ENCODE measurements at places on chromosomes 5 and 9.

GRCh38 chr5:117286813-117287212 is 712.2 kb upstream of the SEMA6A start:
- no peak for DNase-seq

DNA sequence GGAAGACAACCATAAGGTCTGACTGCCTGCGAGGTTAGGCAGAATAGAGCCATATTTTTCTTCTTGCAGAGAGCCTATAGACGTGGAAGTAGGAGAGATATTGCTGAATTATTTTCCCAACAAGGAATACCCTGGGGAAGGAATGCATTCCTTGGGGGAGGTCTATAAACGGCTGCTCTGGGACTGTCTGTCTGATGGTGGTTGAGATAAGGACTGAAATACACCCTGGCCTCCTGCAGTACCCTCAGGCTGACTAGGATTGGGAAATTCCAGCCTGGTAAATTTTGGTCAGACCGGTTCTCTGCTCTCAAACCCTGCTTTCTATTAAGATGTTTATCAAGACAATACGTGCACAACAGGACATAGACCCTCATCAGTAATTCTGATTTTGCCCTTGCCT is 617.5 kb upstream of the GRIN3A start:
- no peak for DNase-seq

DNA sequence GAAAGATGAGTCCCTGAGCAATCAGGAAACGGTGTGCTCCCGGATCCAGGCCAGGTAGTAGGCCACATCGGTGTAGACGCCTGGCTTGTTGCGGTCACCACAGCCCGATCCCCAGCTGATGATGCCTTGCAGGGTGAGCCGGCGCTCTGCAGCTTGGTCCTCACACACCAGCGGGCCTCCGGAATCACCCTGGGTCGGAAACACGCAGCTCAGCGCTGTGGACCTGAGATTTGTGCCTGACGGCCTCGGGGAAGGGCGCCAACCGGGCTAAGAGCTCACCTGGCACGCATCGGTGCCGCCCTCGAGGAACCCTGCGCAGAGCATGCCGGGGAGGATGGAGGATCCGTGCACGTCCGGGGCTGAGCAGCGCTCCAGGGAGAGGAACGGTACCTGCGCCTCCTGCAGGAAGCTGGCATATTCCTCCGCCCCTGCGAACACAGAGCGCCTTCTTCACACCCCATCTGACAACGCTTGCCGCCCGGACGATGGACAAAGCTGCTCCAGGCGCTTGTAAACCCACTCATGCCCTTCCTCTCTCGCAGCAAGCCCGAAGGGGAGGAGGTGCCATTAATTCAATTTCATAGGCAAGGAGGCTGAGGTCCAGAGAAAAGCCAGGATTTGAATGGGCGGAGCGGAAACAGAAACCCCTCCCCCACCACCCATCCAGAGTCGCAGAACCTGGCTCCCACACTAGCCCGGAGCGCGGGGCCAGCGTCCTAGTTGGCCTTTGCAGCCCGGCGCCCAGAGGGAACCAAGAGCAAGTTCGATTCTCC is 2.0 kb upstream of the PFN3 start:
- peak; percentile 61 for DNase-seq

DNA sequence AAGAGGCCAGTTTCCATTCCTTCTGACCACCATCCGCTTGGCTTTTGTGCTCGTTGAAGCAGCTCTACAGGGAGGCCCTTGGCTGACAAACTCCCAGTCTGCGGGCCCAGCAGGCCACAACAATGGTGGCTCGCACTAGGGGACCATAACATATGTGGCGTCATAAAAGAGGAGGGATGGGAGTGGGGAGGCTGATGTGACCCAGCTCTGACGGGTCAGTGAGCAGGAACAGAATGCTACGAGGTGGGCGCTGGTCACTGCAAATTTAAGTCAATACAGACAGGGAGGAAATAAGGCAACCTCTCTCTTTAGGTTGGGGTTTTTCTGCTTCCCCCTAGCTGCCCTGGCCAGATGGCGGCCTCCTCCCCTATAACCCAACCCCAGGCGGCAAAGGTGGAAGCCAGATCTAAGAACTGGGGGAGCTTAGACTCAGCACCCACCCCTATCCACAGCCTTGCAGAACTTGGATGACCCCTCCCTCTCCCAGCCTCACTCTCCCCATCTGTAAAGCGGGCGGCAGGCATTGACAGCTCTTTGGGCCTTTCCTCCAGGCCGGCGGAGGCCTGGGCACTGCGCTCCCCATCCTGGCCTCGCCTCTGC is 778 bp downstream of the FRRS1L start:
- DNase-seq = no peak

DNA sequence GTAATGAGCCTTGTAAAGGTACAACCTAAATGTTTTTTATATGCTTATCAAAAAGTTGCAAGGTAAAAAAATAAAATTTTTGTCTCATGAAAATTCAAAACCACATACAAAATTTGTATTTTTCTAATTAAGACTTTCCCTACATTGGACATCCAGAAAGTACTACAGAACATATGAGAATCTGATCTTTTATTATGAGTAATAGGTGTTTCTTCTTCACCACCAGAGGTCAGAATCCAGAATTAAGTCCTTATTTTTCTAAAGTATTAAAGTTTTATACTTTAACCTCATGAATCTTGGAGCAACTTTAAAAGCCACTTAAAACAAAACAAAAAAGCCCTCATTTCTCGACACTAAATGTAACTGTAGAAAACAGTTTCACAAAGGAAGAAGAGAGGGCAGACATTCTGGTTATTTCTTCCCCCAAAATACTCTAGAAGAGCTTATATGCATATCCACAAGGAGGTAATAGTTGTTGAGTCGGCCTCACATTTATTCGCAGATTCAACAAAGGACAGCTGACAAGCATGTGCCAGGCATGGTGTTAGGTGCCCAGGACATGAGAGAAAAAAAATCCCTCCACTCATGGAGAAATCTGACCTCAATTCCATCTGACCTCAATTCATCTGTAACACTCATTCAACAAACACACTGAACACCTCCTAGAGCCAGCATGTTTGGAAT is 69.3 kb downstream of the MLLT3 start:
- no peak for DNase-seq

DNA sequence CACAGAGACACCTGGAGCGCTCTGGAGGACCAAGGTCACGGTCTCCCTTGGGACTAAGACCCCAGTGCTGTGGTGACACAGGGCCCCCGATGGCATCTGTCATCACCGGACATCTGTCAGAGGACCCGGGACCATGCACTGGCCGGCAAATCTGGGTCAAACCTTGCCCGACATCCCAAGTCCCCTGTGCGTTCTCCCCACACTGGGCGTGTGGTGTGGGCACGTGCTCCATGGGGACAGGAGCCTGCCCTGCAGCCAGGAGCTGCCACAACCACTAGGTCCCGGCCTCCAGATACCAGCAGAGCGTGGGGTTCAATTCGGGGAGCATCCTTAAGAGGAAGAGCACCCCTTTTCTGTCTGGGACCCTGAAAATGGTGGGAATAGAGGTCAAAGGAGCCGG is 3.5 kb downstream of the AGPAT2 start:
- no peak for DNase-seq

DNA sequence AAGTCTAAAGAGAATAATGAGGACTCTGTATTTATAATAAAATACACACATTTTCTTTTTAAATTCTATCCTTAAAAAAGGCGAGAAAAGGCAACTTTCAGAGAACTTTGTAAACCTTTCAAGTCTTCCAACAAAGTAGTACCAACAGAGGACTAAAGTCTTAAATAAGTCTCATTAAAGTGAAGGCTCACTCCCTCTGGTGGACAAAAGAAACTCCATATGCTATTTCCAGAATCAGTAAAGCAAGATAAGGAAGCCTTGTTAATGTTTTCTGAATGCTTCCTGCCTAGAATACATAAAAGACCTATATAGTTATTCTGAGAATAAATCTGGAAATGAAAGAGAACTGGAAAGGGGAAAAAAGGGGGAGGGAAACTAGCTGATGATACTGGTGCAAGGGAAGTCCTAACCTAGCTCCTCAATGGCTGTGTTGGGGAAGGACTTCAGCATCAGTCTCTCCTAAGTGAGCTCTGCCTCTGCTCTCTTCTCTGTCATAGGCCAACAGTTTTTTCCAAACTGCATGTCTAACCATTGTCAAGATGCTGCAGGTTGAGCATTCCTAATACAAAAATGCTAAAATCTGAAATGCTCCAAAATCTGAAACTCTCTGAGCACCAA is 7.2 kb downstream of the HMGCS1 start:
- no peak for DNase-seq

DNA sequence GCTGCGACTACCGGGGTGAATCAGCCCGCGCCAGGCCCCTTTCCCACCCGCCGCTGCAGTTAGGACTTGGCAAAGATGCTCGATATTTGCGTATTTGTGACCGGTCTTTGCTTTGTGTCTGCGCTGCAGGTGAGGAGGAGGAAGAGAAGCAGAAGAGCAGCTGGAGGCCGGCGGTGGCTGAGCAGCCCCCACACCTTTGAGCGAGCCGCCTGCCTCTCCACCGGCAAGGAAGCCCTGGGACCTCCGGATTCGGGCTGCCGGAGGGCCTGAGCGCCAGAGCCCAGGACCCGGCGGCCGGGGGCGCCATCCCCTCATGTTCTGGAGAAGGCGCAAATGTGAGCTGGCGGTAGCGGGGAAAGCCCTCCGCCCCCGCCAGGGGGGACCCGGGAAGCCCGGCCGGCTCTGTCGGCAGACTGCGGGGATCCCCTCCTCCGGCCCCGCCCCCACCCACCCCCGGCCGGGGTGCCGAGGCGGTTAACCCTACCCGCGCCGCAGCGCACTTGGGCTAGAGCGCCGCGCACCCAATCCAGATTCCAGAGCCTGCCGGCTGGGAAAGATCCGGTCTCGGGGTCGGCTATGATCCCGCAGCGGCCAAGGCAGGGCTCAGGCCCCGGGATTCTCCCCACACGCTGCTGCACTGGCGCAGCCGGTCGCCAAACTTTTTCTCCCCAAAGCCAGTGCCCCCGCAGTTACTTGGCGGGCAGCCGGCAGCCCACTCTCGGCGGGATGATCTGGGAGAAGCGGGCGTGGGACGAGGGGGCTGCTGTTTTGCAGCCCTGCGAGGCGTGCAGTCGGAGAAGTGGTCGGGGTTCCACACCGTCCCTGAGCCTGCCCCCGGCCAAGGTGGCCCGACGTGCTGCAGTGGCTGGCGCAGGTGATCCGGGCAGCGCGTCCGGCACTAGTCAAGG is 800 bp upstream of the KCNN2 start:
- DNase-seq = no peak

DNA sequence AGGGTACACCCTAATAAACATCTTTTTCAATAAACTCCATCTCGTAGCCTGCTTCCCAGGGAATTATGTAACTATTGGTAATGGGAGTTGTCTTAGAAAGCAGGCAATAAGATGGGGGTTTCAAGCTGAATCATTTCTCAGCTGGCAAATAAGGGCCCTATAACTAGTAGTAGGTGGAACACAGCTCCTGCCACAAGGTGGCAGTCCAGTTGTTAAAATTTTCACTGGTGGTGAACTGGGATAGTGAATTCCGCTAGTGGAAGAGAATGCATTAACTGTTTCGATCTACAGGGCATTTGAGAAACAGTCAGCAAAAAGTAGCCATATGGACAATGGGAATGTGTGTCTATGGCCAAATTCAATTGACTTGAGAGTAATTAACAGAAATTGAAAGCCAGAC is 27.7 kb downstream of the PCDHB15 start:
- DNase-seq = no peak

DNA sequence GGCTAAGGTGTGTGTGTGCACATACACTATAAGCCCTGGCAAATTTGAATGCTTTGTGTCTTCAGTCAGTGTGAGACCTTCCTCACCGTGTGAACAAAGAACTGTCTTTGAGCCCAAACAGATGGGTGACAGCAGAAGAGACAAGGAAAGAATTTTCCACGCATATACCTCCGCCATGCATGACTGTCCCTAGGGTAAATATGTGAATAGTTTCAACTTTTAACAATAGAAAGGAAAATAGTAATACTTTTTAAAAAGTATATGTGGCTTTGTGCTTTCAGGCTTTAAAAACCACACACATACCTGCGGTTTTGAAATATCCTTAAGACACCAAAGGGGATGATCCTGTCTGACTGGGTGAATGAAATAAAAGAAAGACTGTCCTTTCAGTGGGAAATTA is 438.6 kb upstream of the MPDZ start:
- no peak for DNase-seq

DNA sequence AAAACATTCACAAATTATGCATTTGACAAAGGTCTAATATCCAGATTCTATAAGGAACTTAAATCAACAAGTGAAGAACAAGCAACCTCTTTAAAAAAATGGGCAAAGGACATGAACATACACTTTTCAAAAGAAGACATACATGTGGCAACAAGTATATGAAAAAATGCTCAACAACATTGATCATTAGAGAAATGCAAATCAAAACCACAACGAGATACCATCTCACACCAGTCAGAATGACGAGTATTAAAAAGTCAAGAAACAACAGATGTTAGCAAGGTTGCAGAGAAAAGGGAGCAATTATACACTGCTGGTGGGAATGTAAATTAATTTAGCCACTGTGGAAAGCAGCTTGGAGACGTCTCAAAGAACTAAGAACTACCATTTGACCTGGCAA is 38.9 kb upstream of the TNFSF15 start:
- DNase-seq = no peak

DNA sequence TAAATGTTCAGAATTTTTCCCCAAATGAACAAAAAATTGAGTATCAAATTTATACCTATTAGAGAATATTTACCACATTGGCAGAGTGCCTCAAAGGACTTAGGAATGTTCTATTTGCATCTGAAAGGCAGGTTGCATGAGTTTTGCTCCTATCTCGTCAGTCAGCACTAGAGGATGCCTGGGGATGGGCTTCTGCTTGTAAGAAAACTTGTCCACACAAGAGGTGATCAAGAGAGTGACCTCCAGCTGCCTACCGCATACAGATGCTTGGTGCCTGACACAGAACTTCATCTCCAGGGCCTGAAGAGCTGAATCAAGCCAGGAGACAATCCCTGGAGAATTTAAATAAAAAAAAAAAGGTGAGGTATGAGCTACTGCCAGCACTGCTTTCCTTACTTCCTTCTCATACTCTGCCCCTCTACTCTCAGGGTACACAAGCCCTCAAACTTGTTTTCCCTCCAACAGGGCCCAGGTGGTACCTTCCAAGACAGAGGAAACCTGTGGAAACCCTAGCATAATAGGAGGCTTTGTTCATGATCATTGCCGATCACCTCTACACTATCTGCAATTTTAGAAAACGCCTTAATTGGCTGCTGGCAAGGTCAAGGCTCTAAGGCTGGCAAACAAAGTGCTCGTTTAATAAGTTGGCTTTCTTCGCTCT is 166.6 kb downstream of the ELAVL2 start:
- DNase-seq = no peak

DNA sequence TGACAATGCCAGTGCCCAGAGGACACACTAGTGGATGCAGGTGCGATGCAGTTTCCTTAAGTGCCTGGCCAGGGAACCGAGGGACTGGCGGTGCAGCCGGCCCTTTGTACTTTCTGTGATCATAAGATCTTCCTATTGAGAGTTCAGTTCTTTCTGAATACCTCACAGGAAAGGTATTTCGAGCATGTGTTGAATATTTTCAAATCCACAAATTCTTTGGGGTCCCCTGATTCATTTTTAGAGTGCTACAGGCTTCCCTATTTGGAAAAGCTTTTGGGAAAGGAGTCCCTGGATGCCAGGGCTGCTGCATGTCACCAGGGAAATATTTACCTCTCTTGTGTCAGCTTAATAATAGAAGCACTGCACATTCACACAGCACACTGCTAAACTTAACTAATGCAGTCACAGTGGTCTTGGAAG is 281.5 kb downstream of the GADD45G start:
- no peak for DNase-seq

- no peak for DNase-seq
These were observed 1108.3 kb upstream of the DMAC1 start for GRCh38 chr9:8907868-8908267.

Data from stimulated activated CD4-positive, alpha-beta T cell treated with anti-CD3 and anti-CD28 coated beads, TNF-alpha, amount 100 ng/mL, for 48 hours (primary cell).